ENCODE measurements at places on chromosomes 5 and 9.

DNA sequence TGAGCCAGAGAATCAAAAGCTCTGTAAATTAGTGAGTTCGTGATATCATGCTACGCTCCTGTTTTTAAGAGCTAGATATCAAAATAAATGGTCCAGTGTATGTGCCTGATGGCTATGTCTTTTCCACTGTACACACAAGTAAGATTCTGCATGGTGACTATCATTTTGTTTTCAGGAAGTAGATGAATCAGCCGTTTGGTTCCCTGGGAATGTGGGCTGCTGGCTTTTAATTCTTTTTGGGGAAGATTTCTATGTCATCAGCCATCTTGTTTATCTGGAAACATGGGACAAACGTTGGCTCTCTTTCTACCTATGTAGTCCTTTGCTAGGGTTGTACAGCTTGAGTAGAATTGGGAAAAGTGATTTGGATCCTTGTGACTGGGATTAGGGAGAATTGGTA lies 126.7 kb downstream of the GRIA1 start:
- no peak for DNase-seq

GRCh38 chr5:17277907-17278306 lies 60.5 kb downstream of the BASP1 start:
- no peak for DNase-seq

- no peak for DNase-seq
Observed at GRCh38 chr9:136056546-136057235, 38.4 kb downstream of the NACC2 start.

- DNase-seq: no peak
Observed at GRCh38 chr5:150503977-150504620, 3.8 kb upstream of the NDST1 start.

DNA sequence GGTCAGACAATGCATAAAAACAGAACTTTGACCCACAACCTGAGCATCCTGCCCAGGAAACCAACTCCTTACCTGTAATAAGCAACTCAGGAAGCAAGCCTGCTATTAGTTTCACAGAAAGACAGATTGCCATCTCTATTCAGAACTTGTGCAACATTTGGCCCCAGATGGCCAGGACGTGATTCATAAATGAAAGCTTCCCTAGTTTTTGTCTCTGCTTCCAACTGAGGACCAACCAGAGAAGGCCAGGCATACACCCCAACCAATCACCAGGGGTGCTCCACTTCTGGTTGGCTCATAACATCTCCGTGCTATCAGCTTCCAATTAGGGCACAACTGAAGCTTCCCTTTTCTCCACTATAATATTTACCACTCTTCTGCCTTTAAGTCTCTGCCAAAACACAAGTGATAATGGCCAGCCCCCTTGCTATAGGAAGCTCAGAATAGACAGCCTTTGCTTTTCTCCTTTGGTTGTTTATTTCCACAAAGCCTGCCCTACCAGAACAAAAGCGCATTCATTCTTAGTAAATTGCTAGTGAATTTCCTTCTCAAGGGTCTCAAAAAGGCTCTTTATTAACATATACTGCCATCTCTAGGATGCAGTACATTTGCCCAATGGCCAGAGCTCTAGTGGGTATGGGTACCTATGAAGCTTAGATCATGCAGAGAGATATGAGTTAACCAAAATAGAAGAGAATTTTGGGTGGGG lies 289.7 kb upstream of the DAP start:
- DNase-seq: no peak

GRCh38 chr9:110583237-110583636 lies 3.7 kb upstream of the SVEP1 start:
- no peak for DNase-seq

DNA sequence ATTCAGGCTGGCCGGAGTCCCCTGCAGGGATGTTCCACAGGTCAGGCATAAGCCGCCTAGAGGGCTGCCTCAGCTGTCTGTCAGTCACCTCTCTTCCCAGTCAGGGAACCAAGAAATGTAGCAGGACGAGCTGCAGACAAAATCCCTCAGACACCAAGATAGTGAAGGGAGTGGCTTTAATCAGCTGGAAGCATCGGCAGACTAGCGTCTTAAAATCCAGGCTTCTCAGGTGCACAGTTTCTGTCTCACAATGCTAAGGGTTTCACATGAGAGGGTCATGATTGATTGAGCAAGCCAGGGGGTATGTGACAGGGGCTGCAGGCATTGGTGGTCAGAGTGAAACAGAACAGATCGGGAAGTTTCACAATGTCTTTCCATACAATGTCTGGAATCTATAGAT lies 247.2 kb downstream of the CDH10 start:
- no peak for DNase-seq

GRCh38 chr5:37774912-37775483 lies 64.8 kb downstream of the GDNF start:
- no peak for DNase-seq

All from CD4-positive, alpha-beta T cell (primary cell).